Neural progenitor cell (in vitro differentiated cells): ENCODE measurements at places on chromosomes 1 and 21.

DNA sequence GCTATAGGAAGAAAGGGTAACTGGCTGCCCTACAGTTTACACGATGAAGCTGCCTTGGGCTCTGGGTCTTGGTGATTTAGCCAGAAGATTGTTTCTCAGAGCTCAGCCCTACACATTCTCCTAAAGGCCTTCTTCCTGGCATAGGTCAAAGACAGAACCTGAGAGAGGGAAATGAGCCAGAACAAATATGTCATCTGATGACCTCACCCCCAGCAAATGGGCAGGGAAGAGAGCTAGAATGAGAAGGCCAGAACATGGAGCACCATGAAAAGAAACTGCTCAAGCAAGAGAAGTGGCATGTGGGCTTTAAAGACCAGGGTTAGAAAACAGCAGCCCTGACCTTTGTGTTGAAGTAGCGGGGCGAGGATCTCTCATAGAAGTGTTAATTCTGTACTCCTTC is 5.5 kb upstream of the ILDR2 start:
- H3K27me3 ChIP-seq = peaks cover 49% of the 10 kb centered on the region
- H3K36me3 ChIP-seq = no peaks in the 10 kb centered on the region
- DNase-seq = no peak
- no peak overlapping the region for H3K4me3 ChIP-seq
- H3K4me1 ChIP-seq = peaks cover 5% of the 10 kb centered on the region
- no peak overlapping the region for H3K27ac ChIP-seq

GRCh38 chr1:176884911-176885310 is 279.6 kb downstream of the ASTN1 start:
- H3K27me3 ChIP-seq = no peaks in the 10 kb centered on the region
- H3K36me3 ChIP-seq = no peaks in the 10 kb centered on the region
- H3K4me3 ChIP-seq = no peak overlapping the region
- peaks cover 8% of the 10 kb centered on the region for H3K4me1 ChIP-seq

GRCh38 chr1:207603777-207604176 is 41.2 kb upstream of the CR1L start:
- no peak overlapping the region for H3K27ac ChIP-seq
- H3K4me3 ChIP-seq = no peak overlapping the region

DNA sequence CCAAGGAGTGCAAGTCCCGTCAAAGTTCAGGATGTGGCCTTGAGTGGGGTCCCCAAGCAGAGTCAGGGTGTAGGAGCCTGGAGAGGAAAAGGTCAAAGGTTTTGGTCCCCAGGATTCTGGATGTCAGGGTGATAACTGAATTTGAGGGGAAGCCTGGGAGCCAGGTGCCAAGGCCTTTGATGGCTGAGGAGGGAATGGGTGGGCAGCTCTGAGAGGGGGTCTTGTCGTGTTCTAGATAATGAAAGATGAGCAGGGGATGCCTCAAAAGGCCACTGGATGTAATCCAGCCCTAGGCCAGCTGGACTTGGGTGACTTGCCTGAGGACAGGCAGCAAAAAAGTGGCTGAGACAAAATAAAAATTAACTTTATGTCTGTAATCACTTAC is 27.5 kb upstream of the KCNA2 start:
- H3K27ac ChIP-seq = no peak overlapping the region
- no peaks in the 10 kb centered on the region for H3K4me1 ChIP-seq
- DNase-seq = no peak
- H3K4me3 ChIP-seq = no peak overlapping the region
- no peaks in the 10 kb centered on the region for H3K27me3 ChIP-seq

- H3K36me3 ChIP-seq = no peaks in the 10 kb centered on the region
- DNase-seq = no peak
- no peak overlapping the region for H3K27ac ChIP-seq
- H3K4me3 ChIP-seq = no peak overlapping the region
- H3K4me1 ChIP-seq = no peaks in the 10 kb centered on the region
- H3K27me3 ChIP-seq = no peaks in the 10 kb centered on the region
Measured at GRCh38 chr1:153343040-153343681, 5.5 kb downstream of the PGLYRP4 start.

DNA sequence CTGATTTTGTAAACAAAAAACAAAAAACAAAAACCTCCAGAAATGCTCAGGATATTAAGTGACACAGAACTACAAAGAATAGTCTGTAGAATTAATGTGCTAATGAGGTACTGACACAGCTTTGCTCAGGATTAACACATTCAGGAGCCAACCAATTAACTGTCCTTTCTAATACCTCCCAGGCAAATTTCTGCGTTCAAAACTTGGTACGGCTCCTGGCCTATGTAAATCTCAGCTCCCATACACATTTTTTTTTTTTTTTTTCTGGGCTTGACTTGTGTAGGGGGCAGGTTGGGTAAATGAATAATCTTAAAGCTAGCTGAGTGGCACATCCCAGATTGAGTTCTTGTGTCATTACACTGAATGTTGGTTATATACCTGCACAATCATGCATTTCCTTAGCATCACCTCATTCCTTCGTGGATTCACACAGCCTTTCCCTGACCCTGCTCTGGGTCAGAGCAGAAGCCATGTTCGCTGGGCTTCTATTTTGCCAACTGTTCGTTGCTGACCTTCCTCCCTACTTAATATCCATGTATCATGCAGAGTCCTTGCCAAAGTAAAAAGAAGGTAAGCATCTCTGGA is 12.6 kb upstream of the IER5 start:
- no peak overlapping the region for H3K27ac ChIP-seq
- peaks cover 34% of the 10 kb centered on the region for H3K4me1 ChIP-seq
- no peaks in the 10 kb centered on the region for H3K27me3 ChIP-seq

DNA sequence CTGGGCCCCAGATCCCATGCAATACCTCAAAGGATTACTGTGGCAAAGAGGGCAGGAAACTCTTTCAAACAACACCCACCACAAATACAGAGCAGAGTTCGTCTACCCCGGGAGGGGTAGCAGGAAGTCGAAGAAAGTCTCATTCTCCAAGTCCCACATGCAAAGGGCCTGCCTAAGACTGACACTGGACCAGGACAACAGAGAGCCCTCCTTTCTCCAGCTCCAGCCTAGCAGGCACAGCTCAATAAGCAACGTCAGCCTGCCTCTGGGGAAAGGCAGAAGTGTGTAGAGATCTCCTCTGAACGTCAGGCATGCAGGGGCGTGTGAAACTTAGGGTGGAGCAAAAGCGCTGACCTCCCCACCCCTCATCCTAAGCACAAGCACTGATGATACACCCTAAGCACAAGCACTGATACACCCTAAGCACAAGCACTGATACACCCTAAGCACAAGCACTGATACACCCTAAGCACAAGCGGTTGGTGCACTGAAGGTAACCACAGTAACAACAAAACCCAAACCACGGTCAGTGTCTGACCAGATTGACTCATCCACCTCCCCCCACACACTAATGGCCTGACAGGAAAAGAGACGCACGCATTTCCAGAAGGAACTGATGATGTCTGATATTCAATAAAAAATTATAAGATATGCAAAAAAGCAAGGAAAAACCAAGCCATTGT is 1.3 kb downstream of the KRTAP12-3 start:
- H3K36me3 ChIP-seq = no peaks in the 10 kb centered on the region
- no peak overlapping the region for H3K27ac ChIP-seq
- H3K27me3 ChIP-seq = no peaks in the 10 kb centered on the region
- no peak for DNase-seq

DNA sequence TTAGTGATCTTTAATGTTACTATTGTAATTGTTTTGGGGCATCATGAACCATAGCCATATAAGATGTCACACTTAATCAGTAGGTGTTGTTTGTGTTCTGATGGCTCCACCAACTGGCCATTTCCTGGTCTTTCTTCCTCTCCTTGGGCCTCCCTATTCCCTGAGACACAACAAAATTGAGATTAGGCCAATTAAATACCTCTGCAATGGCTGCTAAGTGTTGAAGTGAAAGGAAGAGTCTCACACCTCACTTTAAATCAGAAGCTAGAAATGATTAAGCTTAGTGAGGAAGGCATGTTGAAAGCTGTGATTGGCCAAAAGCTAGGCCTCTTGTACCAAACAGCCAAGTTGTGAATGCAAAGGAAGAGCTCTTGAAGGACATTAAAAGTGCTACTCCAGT is 30.7 kb downstream of the PPP2R5A start:
- peaks cover 13% of the 10 kb centered on the region for H3K4me1 ChIP-seq
- H3K4me3 ChIP-seq = no peak overlapping the region
- peak; percentile 34 for DNase-seq

GRCh38 chr1:223114871-223115270 is 28.2 kb downstream of the TLR5 start:
- no peak overlapping the region for H3K4me3 ChIP-seq
- no peaks in the 10 kb centered on the region for H3K4me1 ChIP-seq
- H3K36me3 ChIP-seq = no peaks in the 10 kb centered on the region
- H3K27ac ChIP-seq = no peak overlapping the region
- no peaks in the 10 kb centered on the region for H3K27me3 ChIP-seq
- no peak for DNase-seq

DNA sequence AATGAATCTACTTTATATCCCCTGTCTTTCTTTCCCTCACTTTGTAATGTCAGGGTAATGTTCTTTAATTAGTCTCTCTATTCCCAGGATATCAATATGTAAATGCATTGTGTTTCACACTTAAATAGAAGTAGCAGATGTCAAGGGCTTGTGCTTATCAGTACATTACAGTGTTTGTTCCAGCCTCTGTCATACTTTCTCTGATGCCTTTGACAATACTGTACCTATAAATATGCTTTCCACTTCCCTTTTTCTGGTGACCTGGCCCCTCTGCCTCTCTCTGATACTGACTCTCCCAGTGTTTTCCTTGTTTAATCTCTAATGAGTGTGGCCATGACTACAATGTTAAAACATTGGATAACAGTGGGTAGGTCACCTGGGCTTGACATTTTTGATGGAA is 862.0 kb upstream of the NEGR1 start:
- no peaks in the 10 kb centered on the region for H3K27me3 ChIP-seq
- H3K36me3 ChIP-seq = no peaks in the 10 kb centered on the region
- no peak overlapping the region for H3K27ac ChIP-seq
- no peak overlapping the region for H3K4me3 ChIP-seq
- no peaks in the 10 kb centered on the region for H3K4me1 ChIP-seq

GRCh38 chr1:91757763-91758460 is 128.0 kb downstream of the TGFBR3 start:
- H3K36me3 ChIP-seq = no peaks in the 10 kb centered on the region
- no peak overlapping the region for H3K27ac ChIP-seq
- H3K27me3 ChIP-seq = no peaks in the 10 kb centered on the region
- no peak overlapping the region for H3K4me3 ChIP-seq
- peaks cover 23% of the 10 kb centered on the region for H3K4me1 ChIP-seq

DNA sequence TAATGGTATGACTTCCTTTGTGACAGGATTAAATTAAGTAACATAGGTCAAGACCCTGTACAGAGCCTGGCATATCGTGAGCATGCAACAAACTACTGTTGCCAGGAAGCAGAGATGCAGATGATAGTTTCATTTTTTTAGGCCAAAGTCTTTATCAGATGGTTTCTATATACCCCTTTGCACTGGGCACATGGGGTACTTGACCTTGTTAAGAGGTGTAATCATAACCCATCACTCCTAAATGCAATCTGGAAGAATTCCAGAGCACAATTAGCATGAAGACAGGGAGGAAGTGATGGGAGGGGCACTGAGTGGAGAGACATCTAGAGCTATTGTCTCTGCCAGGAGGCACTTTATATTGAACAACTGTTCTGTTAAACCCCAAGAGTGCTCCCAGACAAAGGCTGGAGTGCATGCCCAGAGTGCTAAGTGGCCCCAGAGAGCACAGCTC is 22.1 kb downstream of the ZBTB17 start:
- H3K4me1 ChIP-seq = peaks cover 10% of the 10 kb centered on the region
- H3K27me3 ChIP-seq = no peaks in the 10 kb centered on the region

DNA sequence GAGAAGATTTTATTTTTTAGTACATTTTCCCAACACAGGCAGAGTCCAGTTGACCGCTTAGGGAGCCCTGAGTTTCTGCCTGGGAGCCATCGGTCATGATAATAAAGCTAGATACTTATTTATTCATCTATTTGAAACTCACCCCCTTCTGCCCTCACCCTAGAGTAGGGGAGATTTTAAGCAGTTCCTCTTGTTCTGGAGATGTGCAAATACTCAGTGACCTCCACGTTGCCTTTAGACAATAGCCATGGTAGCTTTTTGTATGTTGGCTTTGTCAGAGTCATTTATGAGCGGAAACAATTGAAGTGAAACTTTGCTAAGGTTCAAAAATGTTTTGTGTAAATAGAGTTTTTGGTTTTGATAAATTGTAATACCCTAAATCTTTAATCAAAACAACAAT is 45.7 kb upstream of the PLPPR4 start:
- no peak overlapping the region for H3K4me3 ChIP-seq
- no peaks in the 10 kb centered on the region for H3K36me3 ChIP-seq
- no peaks in the 10 kb centered on the region for H3K27me3 ChIP-seq
- DNase-seq = no peak
- H3K4me1 ChIP-seq = no peaks in the 10 kb centered on the region

DNA sequence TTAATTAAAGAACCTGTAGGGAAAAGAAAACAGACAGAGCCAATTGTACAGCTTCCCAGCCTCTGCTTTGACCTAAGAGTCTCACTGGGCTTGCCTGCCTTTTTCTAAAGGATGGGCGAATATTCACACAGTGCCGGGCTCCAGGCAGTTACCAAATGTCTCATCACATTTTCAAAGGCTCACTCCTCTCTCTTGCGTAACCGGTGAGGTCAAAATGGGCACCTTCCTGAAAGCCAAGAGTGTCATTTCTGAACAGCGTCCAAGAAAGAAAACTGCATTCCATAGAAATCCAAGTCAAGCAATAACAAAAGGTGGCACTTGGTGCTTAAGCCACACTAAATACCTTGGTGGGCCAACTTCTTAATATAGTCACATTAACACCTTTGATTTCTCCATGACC is 710 bp upstream of the PALMD start:
- no peak overlapping the region for H3K27ac ChIP-seq
- H3K36me3 ChIP-seq = no peaks in the 10 kb centered on the region

GRCh38 chr1:185488808-185489207 is 171.8 kb upstream of the IVNS1ABP start:
- H3K36me3 ChIP-seq = no peaks in the 10 kb centered on the region
- H3K27ac ChIP-seq = no peak overlapping the region

DNA sequence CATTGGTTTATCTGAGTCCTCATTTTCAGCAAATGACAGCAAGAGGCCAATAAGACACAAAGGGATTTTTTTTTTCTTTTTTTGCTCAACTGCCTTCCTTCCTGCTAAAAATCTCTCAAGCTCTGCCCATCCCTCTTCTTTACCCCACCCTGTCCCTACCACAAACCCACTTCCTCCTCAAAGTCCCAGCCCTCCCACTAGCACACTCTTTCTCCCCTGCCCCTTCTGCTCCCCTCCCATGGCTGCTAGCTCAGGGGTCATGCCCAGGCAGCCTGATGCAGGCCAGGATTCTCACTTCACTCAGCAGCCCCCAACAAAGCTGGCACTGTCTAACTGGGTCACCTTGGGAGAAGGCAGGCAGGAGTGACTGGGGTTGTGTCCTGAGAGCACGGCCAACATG is 28.8 kb upstream of the PPP2R5A start:
- no peak for DNase-seq
- no peaks in the 10 kb centered on the region for H3K4me1 ChIP-seq
- H3K36me3 ChIP-seq = no peaks in the 10 kb centered on the region
- no peaks in the 10 kb centered on the region for H3K27me3 ChIP-seq

- no peaks in the 10 kb centered on the region for H3K36me3 ChIP-seq
- DNase-seq = no peak
- no peaks in the 10 kb centered on the region for H3K27me3 ChIP-seq
- no peak overlapping the region for H3K27ac ChIP-seq
- peaks cover 4% of the 10 kb centered on the region for H3K4me1 ChIP-seq
- H3K4me3 ChIP-seq = no peak overlapping the region
Measured at GRCh38 chr1:171296897-171297296, 17.1 kb upstream of the FMO4 start.

GRCh38 chr1:84711869-84712268 is 21.6 kb upstream of the SSX2IP start:
- no peaks in the 10 kb centered on the region for H3K36me3 ChIP-seq
- no peaks in the 10 kb centered on the region for H3K27me3 ChIP-seq
- no peak overlapping the region for H3K4me3 ChIP-seq
- peaks cover 38% of the 10 kb centered on the region for H3K4me1 ChIP-seq
